ENCODE measurements at places on chromosomes 7 and 10. TPM values are rescaled to one million over a fixed set of nuclear protein-coding genes. Genes with fewer than 3 reads are reported as not detected.

- no peak for DNase-seq
Observed at GRCh38 chr7:122311050-122311700, 6.6 kb upstream of the FEZF1 start.

DNA sequence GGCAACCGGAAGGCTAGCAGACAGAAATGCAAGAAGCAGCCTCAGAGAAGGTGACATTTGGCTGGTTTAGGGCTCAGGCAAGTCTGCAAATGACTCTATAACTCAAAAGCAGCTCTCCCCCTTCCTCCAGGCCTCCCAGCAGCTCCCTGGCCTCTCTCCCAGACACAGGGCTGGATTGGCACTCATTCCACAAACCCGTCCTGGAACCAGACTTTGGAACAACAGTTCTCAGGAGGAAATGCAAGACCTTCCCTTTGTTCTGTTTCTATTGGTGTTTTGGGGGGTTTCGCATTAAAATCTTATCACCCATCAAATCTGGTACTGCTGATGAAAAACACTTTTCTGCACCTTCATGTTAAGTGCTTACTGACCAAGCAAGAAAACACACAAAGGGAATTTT lies 40.3 kb upstream of the EFCAB10 start:
- DNase-seq = no peak

GRCh38 chr10:62231371-62231770 lies 37.3 kb downstream of the RTKN2 start:
- DNase-seq = no peak

GRCh38 chr7:104852386-104852785 lies 161.6 kb upstream of the KMT2E start:
- DNase-seq = no peak

DNA sequence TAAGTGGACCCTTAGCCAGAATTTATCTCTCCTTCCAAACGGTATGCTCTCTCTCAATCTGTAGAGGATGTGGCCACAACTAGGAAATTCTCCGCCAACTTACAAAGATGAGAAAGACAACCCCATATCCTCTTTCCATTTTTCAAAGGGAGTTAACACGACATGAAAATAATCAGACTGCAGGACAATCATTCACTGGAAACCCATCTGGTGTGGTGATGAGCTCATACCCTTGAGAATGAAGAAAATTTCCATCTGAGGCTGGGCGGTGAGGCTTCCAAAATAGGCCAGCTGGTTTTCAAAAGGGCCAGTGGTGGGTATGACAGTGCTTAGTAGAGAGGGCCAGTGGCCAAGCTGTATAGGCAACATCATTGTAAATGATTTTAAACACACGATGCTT lies 369.6 kb downstream of the FRMD4A start:
- no peak for DNase-seq

The AUTS2 gene
- total RNA-seq = 4.7 TPM

The RADIL gene
- 0.15 TPM for total RNA-seq

DNA sequence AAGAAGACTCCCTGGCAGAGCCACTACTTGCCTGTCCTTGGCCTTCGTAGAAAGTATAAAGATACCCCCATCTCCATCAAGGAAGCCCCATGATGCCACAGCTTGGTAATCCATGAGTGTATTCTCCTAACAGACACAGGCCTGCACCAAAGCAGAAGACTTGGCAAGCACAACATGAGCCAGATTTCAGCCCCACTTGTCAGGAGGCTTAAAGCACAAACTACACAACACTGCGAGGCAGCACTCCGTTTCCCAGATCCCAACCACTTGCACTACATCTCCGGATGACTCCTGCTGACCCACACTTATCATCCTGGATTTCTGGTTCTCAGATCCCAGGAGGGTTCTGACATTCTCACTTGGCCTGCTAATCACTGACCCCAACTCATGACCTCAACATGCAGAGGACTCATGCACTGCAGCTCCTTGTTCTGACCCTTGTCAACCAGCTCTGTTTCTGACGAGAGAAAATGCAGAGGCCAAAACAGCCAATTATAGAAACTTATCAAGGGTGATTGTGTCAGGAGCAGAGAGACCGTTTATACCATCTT lies 100.8 kb downstream of the RELN start:
- no peak for DNase-seq

DNA sequence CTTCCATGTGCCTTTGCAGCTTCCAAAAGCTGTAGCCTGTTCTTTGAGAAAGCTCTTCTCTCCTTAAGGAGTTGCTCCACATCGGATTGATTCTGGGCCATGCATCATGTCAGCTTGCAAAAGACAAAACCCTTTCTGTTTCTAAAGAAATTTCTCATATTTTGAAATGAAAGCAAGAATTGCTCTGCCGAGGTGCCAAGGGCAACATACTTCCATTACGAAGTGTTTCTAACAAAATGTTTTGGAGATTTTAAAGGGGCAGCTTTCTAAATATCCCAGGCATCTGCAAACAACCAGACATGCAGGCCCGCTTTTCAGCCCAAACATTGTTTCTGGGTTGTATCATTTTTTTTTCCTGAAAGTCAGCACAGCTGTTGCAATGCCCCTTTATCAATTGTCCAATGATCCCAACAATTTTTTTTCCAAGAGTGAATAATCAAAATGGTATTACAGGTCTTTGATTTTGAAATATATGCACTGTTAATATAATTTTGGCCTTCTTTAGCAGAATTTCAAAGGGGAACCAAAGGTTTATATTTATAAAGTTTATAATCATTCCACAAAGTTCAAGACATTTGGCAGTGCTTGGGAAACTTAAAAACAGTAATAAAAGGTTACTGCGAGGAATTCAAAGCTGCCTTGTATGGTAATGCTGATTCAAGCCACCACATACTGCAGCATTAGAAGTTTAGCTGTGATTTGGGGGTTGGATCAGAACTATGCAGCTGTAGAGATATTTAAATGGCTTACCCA lies 61.0 kb downstream of the TES start:
- no peak for DNase-seq

GRCh38 chr7:134933460-134934068 lies 52.7 kb upstream of the AGBL3 start:
- DNase-seq = no peak

GRCh38 chr10:86979296-86979818 lies 11.1 kb downstream of the ADIRF start:
- no peak for DNase-seq

GRCh38 chr10:87886635-87887034 lies 23.2 kb downstream of the PTEN start:
- DNase-seq = no peak

DNA sequence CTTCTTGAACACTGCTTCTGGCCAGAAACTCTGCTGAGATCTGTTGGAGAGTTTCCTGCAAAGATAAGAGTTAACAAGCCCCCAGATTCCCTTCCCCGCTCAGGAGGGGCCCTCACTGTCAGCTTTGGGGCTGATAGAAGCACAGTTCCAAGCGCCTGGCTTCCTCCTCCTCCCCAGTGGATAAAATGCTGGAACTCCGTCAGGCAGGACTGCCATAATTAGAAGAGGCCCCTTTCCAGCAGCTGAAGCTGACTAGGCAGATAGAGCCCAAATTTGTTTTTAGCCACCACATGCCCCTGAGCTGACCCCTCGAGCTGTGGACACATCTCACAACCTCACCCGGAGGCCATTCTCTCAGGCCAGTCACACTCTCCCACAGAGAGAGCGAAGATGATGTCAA lies 89.4 kb downstream of the TBXAS1 start:
- no peak for DNase-seq

The PILRA gene
- 0.31 TPM for total RNA-seq

DNA sequence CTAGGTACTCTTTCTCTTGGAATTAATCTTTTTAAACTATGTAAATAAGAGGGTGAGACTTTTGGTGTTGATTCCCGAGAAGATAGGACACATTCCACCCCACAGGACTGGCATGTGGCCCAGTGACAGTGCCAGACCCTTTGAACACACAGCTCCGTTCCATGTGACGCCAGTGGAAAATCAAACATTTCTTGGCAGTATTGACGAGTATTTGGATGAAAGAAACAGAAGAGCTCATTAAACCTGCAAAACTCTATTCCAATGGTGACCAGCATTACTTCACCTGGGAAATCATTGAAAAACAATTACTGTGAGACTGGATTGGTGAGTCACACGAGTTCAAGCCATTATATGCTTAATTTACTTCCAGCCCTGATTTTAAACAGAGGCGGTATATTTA lies 25.8 kb downstream of the AKR1E2 start:
- no peak for DNase-seq

DNA sequence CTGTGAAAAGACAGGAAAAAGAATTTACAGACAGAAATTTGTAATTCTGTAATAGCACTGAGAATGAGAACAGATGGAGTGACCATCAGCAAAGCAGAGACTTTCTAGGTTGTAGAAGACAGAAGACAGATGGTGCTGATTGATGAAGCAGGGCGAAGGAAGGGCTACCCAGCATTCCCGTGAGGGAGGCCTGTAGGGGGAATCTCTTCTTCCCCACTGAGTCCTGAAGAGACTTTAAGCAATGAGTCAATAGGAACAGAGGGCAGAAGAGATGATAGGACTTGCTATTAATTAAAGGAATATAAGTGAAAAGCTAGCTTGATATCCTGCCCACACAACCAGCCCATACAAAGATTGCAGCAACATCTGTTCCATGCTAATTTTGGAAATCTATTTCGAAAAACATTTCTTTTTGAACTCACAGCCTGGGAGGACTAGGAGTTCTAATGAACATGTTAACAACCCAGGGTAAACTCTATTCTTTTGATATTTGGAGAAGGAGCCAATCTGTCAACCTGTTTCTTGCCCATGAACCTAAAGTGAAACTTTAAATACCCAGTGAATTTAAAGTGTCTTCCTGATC lies 44.1 kb downstream of the RALA start:
- no peak for DNase-seq

Measured in activated CD4-positive, alpha-beta memory T cell treated with anti-CD3 and anti-CD28 coated beads for 36 hours (primary cell).